ENCODE measurements at places on chromosomes 3 and 15. TPM values are rescaled to one million over a fixed set of nuclear protein-coding genes. Genes with fewer than 3 reads are reported as not detected.

GRCh38 chr15:36626984-36627383 lies 47.6 kb downstream of the CDIN1 start:
- DNase-seq = no peak

GRCh38 chr15:78162038-78162437 lies 12.9 kb downstream of the IDH3A start:
- DNase-seq = no peak

The DUOXA2 gene
- total RNA-seq = 0.43 TPM

The FOXB1 gene
- not detected for total RNA-seq

The ACAN gene
- 0.22 TPM for total RNA-seq
